ENCODE measurements at places on chromosomes 1 and 21. TPM values are rescaled to one million over a fixed set of nuclear protein-coding genes. Genes with fewer than 3 reads are reported as not detected.

- DNase-seq, result no peak
Observed at GRCh38 chr1:220045356-220046051, 801 bp downstream of the EPRS1 start.

GRCh38 chr1:21114431-21114830 lies 62.3 kb downstream of the EIF4G3 start:
- DNase-seq, result no peak

GRCh38 chr1:204426474-204426873 lies 14.9 kb upstream of the PPP1R15B start:
- no peak for DNase-seq

GRCh38 chr1:168114845-168115244 lies 21.9 kb downstream of the GPR161 start:
- no peak for DNase-seq

DNA sequence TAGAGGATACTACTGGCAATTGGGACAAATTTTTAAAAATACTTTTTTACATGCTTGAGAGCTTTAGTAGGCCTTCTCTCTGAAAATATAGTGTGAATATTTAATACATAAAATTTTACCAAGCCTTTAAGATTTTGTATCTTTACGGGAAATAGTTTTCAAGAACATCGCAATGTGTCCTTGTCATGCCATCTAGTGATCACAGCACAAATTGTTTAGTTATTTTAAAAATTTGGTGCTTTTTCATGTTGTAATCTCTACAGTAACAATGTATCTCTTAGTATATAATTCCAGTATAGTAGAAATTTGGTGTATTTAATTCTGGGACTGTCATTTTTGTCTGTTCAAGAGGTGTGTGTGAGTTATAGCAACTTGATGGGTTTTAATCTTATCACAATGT lies 6.7 kb downstream of the CDC7 start:
- no peak for DNase-seq

DNA sequence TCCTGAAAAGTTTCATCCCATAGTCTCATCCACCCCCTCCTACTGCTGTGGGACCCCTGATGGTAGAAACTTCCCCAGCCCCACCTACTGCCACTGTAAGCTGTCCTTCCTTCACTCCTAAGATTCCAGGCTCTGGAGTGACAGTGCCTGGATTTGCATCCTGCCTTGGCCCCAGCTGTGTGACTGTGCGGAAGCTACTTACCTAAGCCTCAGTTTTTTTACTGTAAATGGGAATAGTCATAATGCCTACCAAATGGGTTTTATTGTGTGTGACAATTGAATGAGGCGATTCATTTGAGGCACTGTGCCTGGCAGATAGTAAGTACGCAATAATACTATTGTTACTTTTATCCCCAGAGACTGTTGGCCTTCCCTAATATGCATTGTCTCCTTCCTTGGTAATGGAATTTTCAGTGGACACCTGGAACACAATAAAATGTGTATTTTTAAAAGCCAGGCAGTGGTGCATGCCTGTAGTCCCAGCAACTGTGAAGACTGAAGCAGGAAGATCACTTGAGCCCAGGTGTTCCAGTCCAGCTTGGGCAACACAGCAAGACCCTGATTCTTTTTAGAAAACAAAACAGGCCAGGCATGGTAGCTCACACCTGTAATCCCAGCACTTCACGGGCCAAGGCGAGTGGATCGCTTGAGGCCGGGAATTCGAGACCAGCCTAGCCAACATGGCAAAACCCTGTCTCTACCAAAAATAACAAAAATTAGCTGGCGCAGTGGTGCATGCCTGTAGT lies 55.0 kb upstream of the ZNF326 start:
- DNase-seq, result peak; percentile 47

- DNase-seq, result no peak
Observed at GRCh38 chr21:46188226-46189212, 4.3 kb upstream of the SPATC1L start.

- DNase-seq, result no peak
Observed at GRCh38 chr1:203476216-203476814, 709 bp downstream of the PRELP start.

DNA sequence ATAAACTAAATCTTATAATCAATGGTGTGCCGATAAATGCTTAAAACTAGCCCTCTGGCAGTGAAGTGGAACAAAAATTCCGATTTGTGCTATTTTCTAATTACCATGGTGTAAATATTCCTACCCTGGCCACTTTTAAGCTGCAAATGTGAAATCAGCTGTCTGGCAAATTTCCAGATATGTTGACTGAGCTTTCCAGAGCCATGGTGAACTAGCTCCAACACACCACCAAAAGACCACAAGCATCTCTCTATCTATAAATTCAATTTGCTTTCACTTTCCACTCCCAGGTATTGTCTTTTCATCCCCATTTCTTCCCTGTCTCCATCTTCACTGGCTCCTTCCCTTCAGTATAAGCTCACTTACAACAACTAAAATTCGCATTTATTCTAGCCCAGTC lies 152.3 kb upstream of the RGS18 start:
- DNase-seq, result no peak

- DNase-seq, result no peak
Observed at GRCh38 chr1:2451741-2452140, 24.3 kb upstream of the PLCH2 start.

- no peak for DNase-seq
Observed at GRCh38 chr21:45104560-45104959, 30.2 kb downstream of the ADARB1 start.

- peak; percentile 79 for DNase-seq
Observed at GRCh38 chr1:12594966-12595756, 22.8 kb downstream of the DHRS3 start.

DNA sequence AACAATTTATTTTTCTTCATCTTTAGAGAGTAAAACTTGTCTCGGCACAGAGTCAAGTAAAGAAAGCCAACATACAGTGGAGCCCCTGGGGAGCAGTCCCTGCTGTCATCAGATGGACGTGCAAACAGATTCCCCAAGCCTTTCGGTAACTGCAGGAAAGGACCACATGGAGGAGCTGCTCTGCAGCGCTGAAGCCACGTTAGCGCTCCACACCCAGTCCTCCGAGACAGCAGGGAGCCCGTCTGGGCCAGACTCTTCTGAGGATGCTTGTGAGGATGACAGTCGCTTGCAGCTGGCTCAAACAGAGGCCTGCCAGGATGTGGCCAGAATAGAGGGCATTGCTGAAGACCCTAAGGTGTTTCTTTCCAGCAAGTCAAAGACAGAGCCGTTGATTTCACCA lies 77.1 kb upstream of the SCCPDH start:
- peak; percentile 77 for DNase-seq

DNA sequence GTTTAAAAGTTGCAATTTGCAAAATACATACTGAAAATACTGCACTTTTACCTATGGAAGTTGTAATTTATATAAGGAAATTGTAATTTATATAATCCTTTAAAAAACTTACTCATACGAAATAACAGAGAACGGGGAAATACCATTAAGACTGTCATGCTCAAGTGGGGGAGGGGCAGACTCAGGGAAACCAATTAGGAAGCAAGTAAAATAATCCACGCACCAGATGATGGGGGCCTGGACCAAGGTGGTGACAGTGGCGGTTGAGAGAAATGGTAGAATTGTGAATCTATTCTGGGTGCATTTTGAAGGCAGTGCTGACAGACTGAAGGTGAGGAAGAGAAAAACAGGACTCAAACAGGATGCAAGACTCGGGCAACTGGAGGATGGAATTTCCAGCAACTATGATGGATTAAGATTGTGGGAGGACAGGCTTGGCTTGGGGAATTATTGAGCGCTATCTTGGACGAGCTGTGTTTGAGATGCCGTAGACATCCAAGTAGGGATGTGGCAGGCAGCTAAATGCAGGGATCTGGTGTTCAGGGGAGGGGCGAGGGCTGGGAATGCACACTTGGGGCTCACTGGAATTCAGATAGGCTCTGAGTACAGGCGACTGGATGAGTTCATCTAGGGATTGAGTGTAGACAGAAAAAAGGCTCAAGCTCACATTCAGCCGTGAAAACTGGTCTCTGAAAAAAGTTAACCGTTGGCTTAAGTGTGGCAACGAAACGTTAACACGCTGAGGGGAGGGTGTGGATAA lies 977 bp downstream of the LCA5L start:
- peak; percentile 64 for DNase-seq

- no peak for DNase-seq
Observed at GRCh38 chr1:112866151-112866550, 89.8 kb downstream of the SLC16A1 start.

DNA sequence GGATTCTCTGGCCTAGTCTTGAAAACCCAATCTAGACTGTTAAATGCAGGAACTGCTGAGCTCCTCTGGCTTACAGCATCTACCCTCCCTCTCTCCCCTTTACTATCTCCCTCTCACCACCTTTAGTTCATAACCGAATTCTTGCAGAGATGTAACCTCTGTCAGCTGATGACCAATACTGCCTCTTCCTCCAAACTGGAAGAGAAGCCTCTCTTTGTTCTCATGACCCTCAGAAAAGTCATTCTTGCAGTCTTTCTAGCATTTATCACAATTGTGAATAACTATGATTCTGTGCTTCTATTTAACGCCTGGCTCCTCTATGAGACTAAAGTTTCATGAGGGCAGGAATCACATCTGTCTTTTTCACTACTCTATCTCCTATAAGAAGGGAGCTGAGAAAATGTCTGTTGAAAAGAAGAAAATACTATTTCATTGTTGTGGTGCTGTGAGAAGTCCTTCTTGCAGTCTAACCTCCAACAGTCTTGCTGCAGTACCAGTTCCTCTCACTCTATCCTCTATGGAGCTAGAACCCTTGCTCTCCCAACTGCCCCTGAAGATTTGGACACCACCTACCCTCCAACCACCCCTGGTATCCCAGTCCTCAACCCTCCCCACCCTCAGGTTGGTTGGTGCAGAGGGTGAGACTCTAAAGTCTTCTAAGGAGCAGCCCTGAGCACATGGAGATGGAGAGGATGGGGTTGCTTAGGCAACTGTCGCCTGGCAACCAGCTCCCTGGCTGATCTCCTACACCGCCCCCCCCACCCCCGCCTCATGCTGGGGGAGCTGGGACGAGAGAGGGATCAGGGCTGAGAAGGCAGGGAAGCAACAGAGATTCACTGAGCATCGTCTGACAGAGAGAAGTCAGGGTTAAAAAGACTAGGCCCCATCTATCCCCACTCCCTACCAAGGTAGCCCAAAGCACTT lies 13.9 kb downstream of the MEF2D start:
- DNase-seq, result peak; percentile 48

GRCh38 chr21:24636696-24637095 lies 970.6 kb downstream of the MRPL39 start:
- no peak for DNase-seq

DNA sequence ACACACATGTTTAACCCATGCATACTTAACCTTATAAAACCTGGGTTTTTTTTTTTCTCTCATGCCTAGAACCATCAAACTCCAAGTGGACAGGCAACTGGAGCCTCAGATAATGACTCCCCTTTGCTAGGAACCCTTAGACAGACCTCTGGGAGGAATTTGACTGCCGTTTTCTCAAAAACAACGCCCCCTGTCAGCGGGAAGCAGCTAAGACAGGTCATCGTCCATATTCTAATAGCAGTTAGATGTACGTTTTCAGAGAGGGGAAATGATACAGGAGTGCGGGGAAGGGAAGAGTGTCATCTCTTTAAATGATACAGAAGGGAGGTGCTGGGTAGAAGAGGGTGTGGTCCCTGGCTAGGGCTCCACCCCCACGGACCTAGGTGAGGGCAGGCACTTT lies 34.7 kb downstream of the LRRC3 start:
- DNase-seq, result peak; percentile 45

DNA sequence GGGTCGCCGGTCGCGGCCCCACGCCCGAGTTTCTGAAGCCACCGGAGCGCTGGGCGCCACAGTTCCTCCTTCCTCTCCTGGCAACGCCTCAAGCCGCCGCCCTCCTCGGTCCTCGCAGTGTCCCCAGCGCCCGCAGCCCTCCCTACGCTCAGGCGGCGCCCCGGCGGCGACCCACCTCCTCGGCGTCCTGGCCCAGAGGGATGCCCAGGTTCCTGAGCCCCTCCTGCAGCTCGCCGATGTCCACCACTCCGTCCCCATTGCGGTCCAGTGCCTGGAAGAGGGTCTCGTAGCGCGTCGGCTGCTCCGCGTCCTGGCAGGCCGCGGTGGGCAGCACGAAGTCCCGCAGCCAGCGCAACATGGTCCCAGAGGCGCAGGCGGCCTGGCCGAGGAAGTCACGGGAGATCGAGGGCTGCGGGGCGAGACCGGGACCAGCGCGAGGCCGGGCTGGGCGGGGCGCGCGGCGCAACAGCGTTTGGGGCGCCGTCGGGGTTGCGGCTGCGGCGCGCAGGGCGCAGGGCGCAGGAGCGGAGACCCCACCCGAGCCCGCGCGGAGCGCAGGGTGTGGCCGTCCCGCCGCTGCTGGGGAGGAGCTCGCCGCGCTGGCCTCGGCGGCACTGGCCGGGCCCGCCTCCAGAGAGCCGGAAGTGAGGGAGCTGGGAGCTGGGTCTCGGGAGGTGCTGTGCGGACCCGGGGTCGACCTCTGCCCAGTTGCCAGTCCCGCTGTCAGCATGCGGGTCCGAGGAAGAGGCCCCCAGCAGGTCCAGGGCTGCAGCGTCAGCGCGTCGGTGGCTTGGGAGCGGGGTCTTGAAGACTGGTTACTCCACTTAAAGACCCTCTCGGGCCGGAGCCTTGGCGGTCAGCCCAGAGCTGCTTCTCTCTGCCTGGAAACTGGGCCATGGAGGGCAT lies at the start of gene SLC25A24:
TSS of gene SLC25A24 (minus strand) at position 563 of the 906 bp plus-strand sequence. CDS start at position 358, 205 bp downstream.
- DNase-seq, result peak; percentile 86

GRCh38 chr1:206769304-206769731 lies 1.3 kb upstream of the IL19 start:
- DNase-seq, result no peak

- DNase-seq, result no peak
Observed at GRCh38 chr1:40760984-40761383, 22.6 kb upstream of the KCNQ4 start.

DNA sequence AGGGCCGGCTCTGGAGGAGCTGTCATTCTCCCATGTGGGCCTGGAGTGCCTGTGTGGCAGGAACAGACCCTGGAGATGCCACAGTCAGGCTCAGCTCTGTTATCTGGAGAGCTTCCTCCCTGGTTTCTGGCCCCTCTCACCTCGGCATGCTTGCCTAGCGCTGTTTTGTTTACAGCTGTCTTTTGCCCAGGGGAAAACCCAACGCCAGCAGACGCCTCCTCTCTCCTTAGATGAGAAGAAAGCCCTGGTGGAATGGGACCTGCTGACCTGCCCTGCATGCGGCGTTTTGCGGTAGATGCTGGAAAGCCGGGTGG lies 104.9 kb downstream of the CRYAA start:
- no peak for DNase-seq

Gene SELL
- not detected for total RNA-seq

Gene C4BPA
- not detected for total RNA-seq

Gene ODR4
- 24.9 TPM for total RNA-seq

Gene BTBD19
- 1.4 TPM for total RNA-seq

Gene SPRR2D
- not detected for total RNA-seq

Gene RPL22
- 261 TPM for total RNA-seq

Gene IFI44L
- total RNA-seq, result not detected

Gene GPX7
- 21.9 TPM for total RNA-seq

Gene COL9A2
- total RNA-seq, result 3.7 TPM

Gene PLPPR5
- total RNA-seq, result 0.56 TPM
